CD4-positive, alpha-beta T cell treated with Interferon alpha-2 for 1 hour (primary cell): ENCODE measurements at places on chromosomes 13 and 19.

GRCh38 chr13:111844682-111845081 lies 222.3 kb upstream of the SOX1 start:
- no peak for DNase-seq

- DNase-seq, result no peak
Measured at GRCh38 chr19:45972947-45973540, 621 bp downstream of the NOVA2 start.

- DNase-seq, result no peak
Measured at GRCh38 chr13:27313770-27314169, 43.1 kb downstream of the RASL11A start.

- no peak for DNase-seq
Measured at GRCh38 chr19:50924586-50924985, 13.4 kb upstream of the KLK4 start.

DNA sequence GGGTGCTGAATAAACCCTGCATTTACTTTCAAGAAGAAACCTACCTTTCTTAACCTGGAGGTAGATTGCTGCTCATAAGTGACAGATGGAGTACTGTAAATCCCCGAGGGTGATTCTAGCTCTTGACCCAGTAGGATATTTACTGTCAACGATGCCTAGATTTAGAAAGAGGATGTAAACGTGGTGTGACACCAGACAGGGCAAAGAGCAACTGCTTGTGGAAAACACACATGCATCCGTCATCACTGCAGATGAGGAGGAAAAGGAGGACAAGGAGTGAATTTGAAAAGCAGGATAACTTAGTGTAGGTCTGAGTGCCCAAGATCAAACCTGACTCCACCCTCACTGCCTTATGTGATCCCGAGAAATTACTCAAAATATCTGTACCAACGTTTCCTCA lies 9.8 kb upstream of the CLN5 start:
- no peak for DNase-seq

DNA sequence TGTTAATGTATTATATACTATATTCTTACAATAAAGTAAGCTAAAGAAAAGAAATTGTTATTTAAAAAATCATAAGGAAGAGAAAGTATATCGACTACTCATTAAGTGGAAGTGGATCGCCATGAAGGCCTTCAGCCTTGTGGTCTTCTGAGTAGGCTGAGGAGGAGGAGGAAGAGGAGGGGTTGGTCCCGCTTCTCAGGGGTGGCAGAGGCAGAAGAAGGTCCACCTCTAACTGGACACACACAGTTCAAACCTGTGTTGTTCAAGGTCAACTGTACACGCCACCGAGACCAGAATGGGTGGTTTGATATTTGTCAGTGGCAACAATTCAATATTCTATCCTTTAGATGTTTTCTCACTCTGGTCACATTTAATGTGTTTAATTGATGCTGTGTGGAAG lies 67.2 kb downstream of the ALOX5AP start:
- DNase-seq, result no peak

GRCh38 chr19:35529241-35530218 lies 1.4 kb upstream of the SBSN start:
- no peak for DNase-seq

- no peak for DNase-seq
Measured at GRCh38 chr13:112446867-112447266, 70.7 kb downstream of the SPACA7 start.
